ENCODE measurements at places on chromosomes 6 and 20.

- no peak for DNase-seq
These were observed 10.7 kb upstream of the PRR18 start for GRCh38 chr6:166318649-166319600.

- DNase-seq: no peak
These were observed 28.9 kb upstream of the SLC22A3 start for GRCh38 chr6:160319246-160319645.

GRCh38 chr20:22563062-22563965 is 21.1 kb downstream of the FOXA2 start:
- DNase-seq: no peak

DNA sequence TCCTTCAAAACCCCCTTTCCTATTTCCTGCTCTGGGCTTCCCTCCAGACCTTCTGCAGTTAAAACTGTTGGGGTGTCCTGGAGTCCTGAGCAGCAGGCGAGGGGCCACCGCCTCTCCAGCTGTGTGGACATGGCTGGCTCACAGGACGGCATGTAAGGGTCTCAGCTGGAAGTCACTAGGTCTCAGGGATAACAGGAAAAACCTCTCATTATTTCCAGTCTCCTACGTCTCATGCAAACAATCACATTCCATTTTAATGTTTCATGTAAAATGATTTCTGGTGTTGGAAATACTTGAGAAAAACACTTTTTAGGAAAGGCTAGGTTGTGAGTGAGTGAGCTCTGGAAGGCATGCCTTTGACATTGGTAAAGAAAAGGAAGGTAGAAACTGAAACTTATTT is 158.7 kb downstream of the SCML4 start:
- DNase-seq: no peak

GRCh38 chr6:20877008-20877937 is 343.0 kb downstream of the CDKAL1 start:
- no peak for DNase-seq

DNA sequence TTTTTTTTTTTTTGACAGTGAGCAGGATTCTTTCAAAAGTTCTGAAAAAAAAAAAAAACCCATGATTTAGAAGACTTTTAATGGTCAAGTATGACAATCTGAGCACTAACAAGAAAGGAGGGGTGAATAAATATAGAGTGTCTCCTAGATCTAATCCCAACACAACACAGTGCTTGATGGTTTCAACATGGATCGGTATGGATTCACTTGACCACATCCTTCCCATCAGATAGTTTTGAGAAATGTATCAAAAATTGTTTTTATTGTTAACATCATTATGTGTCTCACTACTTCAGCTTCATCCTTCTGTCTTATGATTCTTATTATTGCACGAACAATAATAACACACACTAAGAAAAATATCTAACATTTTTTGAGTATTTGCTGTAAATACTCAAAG is 21.0 kb downstream of the KIF13A start:
- no peak for DNase-seq

DNA sequence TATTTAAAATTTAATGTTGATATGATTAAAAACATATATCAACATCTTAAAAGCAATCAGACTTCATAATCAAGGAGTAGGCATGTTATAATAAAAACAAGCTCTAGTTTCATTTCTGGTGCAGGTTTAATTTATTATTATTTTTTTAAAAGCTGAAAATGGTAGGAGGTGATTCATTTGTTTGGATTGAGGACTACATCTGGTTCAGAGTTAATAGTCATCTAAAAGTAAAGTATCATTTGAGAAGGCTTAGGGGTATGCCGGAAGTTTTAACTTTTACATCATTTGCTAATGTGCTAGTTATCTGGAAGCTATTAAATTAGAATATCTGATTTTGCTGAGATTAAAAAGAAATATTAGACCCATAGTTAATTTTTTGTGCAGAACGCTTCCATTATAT is 169.5 kb upstream of the LAMA2 start:
- DNase-seq: no peak

GRCh38 chr6:7469696-7470095 is 71.8 kb upstream of the DSP start:
- no peak for DNase-seq

Measured in Right ventricle myocardium inferior (tissue), 1 donor.